ENCODE measurements at places on chromosomes 11 and 22. TPM values are rescaled to one million over a fixed set of nuclear protein-coding genes. Genes with fewer than 3 reads are reported as not detected.

DNA sequence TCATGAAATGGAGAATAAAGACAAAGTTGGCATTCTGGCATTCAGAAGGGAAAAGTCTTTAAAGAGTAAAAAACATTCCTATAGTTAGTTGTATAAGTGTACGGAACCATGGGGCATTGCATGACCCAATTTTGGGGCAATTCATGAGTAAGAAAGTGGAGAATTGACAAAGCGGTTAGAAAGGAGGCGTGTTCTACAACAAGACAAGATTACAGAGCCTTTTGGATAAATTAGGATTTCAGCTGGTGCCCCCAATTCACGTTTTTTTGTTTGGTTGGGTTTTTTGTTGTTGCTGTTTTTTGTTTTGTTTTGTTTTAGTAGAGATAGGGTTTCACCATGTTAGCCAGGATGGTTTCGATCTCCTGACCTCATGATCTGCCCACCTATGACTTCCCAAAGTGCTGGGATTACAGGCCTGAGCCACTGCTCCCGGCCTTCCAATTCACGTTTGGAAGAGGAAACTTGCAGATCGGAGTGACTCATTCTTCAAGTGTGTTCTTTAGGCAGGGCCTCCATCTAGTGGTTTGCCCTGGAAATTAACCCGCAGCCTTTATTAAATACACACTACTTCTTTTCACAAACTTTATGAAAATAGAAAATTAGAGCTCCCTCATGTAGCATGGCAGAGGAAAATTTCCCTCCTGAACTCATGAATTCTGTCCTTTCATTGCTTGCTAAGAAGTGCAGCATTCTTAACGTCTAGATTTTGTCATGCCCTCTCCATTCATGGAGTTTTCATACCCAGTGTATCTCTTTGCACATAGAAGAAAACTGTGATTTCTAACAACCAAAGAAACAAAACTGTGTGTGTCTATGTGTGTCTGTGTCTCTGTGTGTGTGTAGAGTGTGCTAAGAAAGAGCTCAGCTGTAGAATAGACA, 118.1 kb downstream of the BBOX1 start:
- no peak for DNase-seq

DNA sequence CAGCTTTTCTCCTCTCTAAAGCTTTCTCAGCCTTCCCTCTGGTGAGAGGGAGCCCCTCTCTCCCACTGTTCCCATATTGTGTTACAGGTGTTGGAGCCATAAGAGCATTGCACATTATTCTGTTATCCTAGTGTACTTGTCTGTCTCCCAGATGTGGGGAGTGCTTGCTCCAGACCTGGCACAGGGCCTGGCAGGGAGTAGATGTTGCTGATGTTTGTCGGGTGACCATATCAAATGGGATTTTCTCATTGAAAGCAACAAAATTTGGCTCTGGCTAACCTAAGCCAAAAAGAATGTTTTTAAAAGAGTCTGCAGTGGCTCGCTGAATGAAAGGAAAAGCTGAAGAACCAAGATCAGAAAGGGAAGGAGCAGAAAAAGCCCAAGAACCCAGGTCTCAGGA, 41.1 kb downstream of the CYB5R2 start:
- DNase-seq: no peak

- DNase-seq: peak; percentile 41
Measured at GRCh38 chr11:93740730-93741093, 583 bp downstream of the TAF1D start.

GRCh38 chr22:36039125-36039524, 10.5 kb upstream of the RBFOX2 start:
- DNase-seq: no peak

DNA sequence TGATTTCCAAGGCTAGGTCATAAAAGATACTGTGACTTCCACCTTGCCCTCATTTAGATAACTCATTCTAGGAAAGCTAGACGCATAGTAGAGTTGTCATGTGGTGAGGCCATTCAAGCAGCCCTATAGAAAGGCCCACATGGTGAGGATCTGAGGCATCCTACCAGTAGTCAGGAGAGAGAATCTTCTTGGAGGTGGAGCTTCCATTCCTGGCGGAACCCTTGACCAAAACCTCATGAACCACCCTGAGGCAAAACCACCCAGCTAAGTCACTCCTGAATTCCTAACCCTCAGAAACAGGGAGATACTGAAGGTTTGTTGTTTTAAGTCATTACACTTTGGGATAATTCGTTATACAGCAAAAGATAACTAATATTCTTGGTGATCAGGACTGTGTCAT, 2.9 kb upstream of the HDHD5 start:
- DNase-seq: no peak

DNA sequence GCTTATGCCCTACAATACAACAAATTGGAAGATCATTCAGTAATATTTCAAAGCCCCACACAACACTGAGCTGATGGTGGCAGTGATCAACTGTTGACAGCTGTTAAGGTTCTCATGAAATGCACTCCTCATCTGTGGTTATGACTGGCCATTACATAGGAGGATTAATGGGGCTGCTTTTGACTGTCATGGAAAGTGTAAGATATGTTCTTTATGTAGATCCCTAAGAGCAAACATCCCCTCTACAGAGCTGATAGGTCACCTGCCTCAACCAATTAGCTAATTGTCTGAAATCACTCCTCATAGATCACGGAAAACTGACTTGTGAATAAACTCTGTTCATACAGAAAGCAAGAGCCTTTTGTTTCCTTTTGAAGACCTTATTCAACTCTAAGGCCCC, 78.1 kb downstream of the GAB2 start:
- DNase-seq: no peak

- no peak for DNase-seq
Measured at GRCh38 chr22:22748297-22748743, 103.9 kb downstream of the GGTLC2 start.

DNA sequence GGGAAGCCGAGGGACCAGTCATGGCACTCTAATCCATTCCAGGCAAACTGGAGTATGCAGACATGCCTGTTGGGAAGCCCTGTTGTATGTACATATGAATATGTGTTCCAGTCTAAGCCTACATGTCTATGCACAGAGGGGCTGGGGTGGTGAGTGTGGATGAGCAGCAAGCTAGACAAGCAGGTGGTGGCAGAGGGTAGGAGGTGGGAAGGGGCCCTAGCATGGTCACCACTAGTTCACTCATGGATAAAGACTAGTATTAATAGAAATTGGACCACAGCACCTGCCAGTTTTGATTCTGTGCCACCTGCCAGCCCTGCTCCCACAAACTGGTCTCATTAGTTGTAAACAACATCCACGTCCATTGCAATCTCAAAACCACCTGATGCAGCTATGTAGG, 1.5 kb downstream of the THRSP start:
- no peak for DNase-seq

GRCh38 chr11:120079750-120080610, 57.9 kb downstream of the TRIM29 start:
- no peak for DNase-seq

DNA sequence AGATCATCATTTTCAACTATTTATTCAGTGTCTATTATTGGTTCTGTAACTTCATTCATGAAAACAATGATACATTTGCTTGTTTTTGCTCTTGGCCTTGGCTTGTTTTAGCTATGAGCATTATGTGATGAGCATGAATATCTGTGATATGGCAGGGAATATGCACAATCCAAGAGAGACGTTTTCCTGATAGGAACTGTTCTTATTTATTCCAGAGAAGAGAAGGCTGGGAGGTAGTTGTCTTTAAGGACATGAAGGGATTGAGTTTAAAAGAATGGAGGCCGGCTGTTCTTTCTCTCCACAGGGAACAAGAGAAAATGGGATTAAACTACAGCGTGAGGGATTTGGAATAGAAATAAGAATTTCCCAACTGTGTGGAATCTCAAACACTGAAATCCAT, 30.3 kb downstream of the BLID start:
- no peak for DNase-seq

- DNase-seq: peak; percentile 22
Measured at GRCh38 chr22:36334821-36335603, 52.8 kb downstream of the MYH9 start.

- DNase-seq: no peak
Measured at GRCh38 chr11:121596195-121597155, 143.7 kb upstream of the SORL1-AS1 start.

- DNase-seq: no peak
Measured at GRCh38 chr11:113907152-113907551, 2.6 kb downstream of the HTR3B start.

DNA sequence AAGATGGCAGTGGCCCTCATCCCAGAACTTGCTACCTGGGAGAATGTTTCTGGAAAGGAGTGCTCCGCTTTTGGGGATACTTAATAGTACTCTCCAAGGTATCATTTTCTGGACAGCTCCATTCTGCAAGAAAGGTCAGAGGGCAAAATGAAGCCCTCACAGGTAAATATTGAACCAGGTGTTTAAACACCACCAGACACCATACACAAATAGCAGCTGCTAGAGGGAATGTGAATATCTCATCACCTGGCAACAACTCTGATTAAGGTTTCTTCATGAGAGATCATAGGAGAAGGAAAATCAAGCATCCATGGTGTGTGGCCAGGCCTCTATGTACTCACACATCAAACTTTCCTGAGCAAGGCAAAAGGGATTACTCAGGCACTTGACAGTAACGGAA, 226.1 kb upstream of the FAT3 start:
- DNase-seq: no peak

GRCh38 chr11:102791271-102792036, 6.5 kb downstream of the MMP1 start:
- no peak for DNase-seq

- no peak for DNase-seq
Measured at GRCh38 chr11:63747011-63747410, 21.6 kb downstream of the ZFTA start.

DNA sequence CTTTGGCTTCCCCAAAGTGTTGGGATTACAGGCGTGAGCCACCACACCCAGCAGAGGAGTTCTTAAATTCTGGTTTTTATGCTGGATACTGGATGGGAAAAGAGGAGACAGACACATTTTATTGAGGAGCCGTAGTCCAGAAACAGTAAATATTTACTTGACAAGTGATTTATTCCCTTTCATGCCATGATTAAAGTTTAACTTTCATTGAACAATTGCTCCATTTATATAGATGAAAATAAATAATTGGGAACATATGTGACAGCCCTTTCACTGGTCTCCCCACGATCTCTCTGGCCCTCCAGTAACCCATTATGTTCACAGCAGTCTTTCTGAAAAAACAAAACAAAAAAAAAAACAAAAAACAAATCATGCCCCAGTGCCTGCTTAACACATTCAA, 19.3 kb upstream of the GRK3 start:
- no peak for DNase-seq

DNA sequence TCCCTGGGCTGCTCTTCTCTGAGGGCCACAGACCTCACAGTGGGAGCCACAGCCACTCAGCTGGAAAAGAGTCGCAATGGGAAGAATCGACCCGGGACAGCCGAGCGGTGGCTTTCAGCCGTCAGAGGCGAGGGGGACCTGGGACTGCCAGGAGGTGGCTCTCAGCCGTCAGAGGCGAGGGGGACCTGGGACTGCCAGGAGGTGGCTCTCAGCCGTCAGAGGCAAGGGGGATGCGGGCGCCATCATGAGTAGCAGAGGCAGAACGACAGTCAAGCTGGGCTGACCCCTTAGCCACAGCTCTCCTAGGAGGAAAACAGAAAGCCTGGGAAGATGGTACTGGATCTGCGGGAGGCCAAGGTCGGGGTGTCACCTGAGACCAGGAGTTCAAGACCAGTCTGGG, 14.9 kb upstream of the MUC2 start:
- no peak for DNase-seq

- no peak for DNase-seq
Measured at GRCh38 chr11:95605271-95605940, 184.2 kb downstream of the FAM76B start.

GRCh38 chr11:15374418-15374817, 259.7 kb downstream of the INSC start:
- DNase-seq: no peak

- DNase-seq: no peak
Measured at GRCh38 chr11:18347471-18348125, 25.2 kb downstream of the GTF2H1 start.

DNA sequence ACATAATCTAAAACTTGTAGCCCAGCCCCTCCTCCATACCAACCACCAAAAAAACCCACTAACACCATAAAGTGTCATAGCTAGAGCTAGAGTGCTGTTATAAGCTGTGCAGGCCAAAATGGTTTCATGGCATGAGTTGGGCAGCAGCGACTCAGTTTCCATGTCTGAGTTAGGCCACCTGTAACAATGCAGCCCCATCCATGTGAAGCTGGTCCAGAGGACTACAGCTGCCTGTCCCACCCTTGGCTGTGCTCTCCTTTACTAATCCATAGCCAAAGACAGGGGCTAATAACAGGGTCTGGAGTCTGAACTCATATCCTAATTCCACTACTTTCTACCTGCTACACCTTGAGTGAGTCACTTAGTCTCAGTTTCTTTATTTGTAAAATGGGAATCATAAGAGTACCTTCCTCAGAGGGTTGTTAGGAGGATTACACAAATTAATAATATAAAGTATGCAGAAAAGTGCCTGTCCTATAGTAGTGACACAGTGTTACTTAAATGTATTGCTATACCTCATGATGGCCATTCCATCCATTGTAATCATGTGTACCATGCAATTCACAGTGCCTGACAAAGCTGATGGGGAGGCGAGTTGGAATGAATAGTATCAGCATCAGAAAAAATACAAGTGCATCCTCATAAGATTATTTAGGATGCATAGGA, 20.6 kb downstream of the KCNQ1OT1 start:
- DNase-seq: no peak

GRCh38 chr11:47220401-47220821, 5.6 kb downstream of the DDB2 start:
- no peak for DNase-seq

DNA sequence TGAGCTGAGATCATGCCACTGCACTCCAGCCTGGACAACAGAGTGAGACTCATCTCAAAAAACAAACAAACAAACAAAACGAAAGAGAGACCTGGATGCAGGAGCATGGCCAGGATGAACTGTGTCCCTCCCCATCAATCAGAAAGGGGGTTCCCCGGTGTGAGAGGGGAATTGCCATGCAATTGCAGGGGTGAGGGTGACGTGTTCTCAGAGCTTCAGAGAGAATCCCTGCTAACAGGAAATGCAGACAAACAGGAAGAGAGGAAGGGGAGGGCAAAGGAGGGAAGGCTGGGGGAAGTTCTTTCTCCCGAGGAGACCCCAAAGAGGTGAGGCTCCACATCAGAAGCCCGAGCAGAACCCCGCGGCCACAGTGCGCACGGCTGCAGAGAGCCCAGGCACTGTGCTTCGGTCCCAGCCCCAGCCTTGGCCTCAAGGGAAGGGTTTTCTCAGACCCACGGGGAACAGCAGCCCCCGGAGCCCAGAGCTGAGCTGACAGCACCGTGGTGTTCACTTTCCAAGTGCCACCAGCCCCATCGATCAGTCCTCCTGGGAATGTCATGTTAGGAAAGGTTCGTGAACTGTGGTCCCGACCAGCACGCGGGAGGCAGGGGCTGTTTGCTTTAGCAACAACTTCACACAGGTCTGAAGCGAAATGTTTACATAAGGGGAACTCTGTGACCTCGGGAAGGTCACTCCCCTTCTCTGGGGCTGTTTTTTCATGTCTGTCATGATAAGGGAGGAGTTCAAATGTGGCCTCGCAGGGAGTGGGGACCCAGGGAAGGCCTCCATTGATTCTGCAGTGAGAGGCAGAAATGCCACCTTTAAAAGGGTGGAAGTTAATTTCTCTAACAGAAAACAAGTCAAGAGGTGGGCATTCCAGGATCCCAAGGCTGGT, 108.0 kb upstream of the ANO1 start:
- DNase-seq: no peak

The SLC6A5 gene
- not detected for total RNA-seq

The PRAME gene
- not detected for total RNA-seq

The SHISAL1 gene
- not detected for total RNA-seq

The RRAS2 gene
- 82.4 TPM for total RNA-seq

The TPBGL gene
- 0.34 TPM for total RNA-seq

The POU2AF2 gene
- not detected for total RNA-seq

The OR5P2 gene
- not detected for total RNA-seq

The SERGEF gene
- 24.5 TPM for total RNA-seq

Measured in activated T-helper 1 cell treated with anti-CD3 and anti-CD28 coated beads, Interleukin-12 subunit alpha, Interleukin-12 subunit beta, Interleukin-2, Interleukin-4 antibody, amounts not matched to agents 30 ng/mL and 10 ng/mL and 1 ng/mL, durations not matched to agents 14 hours and 24 hours and 36 hours (primary cell).